ENCODE measurements at places on chromosomes 6 and 20.

- DNase-seq = no peak
Measured at GRCh38 chr6:72913797-72914196, 291.9 kb downstream of the KCNQ5 start.

- DNase-seq = no peak
Measured at GRCh38 chr6:112338166-112338709, 8.9 kb upstream of the RFPL4B start.

- peak; percentile 76 for DNase-seq
Measured at GRCh38 chr20:44018259-44018941, 103.7 kb downstream of the TOX2 start.

DNA sequence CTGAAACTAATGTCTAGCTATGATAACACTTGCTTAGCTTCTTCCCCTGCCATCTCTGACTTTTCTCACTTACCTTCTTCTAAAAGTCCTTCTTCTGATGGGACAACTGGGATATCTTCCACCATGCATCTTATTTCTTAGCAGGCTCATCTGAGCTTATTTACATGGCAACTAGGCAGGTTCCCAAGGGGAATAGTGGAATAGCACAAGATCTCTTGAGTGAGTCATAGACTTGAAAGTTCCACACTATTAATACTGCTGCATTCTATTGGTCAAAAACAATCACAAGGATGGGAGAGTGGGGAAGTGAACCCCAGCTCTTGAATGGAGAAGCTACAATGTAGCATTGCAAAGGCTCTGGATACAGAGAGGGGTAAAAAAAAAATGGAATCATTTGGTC lies 142.1 kb downstream of the HAO1 start:
- no peak for DNase-seq

DNA sequence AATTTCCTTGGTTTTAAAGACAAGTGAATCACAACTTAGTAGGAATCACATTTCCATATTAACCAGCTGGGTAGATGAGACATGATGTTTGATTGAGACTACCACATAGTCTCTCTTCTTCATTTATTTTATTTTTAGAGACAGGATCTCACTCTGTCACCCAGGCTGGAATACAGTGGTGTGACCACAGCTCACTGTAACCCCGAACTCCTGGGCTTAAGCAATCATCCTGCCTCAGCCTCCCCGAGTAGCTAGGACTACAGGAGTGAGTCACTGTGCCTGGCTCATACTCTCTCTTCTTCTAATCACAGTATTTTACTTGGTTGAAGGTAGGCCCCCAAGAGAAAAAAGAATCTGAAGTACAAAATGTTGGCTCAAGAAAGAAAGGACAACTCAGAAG lies 80.2 kb upstream of the ASF1A start:
- peak; percentile 6 for DNase-seq

GRCh38 chr6:138492871-138493270 lies 6.4 kb downstream of the NHSL1 start:
- no peak for DNase-seq

DNA sequence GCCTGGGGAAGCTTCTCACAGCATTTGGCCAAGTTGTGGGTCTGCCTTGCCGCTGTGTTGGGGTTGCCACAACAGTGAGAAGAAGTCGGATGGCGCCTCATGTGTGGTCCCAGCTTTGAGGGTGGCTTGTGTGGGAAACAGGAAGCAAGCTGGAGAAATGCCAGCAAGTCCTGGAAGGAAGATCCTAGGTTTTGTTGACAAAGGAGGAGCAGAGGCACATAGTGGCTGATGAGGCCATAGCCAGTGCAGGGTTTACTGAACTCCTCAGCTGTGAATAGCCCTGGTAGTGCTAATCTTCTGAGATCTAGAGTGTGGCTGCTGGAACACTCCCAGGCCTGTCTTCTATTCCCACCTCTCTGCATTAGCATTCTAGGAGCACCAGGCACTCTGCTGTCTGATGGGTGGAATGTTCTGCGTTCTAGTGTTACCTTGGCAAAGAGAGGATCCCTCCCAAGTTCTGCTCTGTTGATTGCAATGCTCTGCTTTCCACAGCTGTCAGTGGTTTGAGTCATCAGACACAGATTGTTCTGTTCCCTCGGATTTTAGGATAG lies 25.2 kb downstream of the SNPH start:
- no peak for DNase-seq

DNA sequence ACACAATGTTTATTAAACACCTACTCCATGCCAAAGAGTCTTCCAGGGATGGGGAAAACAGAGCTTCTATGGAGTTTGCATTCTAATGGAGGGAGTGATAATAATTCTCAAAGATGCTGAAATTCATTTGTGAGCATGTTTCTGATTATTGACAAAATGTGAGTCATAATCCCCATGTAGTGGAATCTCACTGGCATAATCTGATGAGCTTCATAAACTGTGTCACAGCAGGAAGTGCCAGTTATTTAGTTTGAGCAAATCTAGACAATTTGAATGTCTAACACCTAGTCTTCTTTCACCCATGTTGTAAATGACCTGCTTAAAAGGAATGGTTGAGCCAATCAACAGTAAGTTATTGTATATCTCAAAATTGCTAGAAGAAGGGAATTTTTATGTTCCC lies 95.1 kb downstream of the KCNQ5 start:
- DNase-seq = no peak

DNA sequence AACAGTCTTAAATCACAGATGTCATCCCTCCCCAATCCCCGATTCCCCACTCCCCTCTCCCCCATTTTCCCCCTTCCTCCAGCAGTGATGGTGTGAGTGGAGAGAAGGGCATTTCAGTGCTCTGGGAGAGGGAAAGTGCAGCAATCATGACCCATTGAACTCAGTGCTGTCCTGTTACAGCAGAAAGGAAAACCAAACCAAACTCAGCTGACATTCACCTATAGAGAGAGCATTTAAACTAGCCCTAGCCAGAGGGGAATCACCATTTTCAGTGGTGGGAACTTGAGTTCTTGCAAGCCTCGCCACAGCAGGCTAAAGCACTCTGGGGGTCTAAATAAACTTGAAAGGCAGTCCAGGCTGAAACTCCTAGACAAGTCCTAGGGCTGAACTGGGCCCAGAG lies 129.9 kb upstream of the COL21A1 start:
- DNase-seq = no peak

DNA sequence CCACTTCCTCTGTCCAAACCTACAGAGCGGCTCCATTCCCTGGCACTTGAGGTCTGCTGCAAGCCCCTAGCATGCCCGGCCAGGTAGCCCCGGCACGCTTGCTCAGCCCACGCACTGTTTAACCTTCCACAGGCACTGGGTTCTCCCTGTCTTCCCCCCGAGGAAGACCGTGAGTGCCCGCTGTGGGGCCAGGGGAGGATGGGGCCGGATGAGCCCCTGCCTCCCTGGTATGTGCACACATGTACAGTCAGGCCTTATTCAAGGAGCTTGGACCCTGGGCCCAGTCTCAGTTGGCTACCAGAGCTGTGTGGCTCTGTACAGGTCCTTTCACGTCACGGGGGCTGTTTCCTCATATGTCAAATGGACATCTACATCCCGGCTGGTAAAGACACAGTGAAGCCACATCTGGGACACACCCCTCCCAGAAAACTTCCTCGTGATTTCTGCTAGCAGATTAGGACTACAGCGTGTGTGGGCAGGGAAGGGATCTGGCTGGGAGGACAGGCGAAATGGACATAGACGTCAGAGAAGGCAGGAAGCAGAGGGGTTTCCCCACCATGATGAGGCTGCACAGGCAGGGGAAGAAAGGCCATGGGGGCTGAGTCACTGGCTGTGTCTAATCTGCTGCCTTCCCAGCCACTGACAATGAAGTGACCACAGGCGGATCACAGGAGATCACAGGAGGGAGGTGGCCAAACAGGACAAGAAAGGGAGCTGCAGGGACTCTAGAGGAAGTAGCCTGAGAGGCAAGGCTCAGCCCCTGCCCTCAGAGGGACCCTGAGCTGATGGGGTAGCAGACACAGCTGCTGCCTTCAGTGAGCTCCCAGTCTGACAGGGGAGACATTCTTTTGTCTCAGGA lies 62.9 kb downstream of the MRPL14 start:
- DNase-seq = no peak

- DNase-seq = no peak
Measured at GRCh38 chr6:15086348-15087158, 159.3 kb upstream of the JARID2 start.

- DNase-seq = no peak
Measured at GRCh38 chr6:3250231-3250675, 8.5 kb upstream of the PSMG4 start.

- no peak for DNase-seq
Measured at GRCh38 chr20:8877294-8877693, 191.6 kb upstream of the PLCB4 start.

DNA sequence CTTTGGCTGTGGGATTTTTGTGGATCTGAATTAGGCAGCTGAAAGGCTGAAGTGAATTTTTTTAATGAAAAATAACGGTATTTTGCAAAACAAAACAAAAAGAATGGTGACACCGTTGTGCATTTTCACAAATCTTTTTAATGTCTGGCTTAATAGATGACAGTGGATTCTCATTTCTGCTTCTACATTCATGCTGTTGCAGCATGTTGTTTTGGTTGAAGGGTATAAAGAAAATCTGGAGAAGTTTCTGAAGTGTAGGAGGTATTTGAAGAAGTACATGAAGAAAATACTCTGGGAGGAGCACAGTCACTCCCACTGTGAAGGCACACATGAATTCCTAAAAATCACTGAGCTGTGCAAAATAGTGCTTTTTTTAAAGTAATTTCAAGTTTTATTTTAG lies 3.1 kb upstream of the MAP3K5 start:
- DNase-seq = no peak

GRCh38 chr6:15916581-15916980 lies 212.3 kb upstream of the MYLIP start:
- DNase-seq = no peak

GRCh38 chr6:51099201-51099600 lies 280.5 kb downstream of the TFAP2B start:
- no peak for DNase-seq

GRCh38 chr6:43705996-43706395 lies 18.4 kb upstream of the MRPS18A start:
- no peak for DNase-seq

DNA sequence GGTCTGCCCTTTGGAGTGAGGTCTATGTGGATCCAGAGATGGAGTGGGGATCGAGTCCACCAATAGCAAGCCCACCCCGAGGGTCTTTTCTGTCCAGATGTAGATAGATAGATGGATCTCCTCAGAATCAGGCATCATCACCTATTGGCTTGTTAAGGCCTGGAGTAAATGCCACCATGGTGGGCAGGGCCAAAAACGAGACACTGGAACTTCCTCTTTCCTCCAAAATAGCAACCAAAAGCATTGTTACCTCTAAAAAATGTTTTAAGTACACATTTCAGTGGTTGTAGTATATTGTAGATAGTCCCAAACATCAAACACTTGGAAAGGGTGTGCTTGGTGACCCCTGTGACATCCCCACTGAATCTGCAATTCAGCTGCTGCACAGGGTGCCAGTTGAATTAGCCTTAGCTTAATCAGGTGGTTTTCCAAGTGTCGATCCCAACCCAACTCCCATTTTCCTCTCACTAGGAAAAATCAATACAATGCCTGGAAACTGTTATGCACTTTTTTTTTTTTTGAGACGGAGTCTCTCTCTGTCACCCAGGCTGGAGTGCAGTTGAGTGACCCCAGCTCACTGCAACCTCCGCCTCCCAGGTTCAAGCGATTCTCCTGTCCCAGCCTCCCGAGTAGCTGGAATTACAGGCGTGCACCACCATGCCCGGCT lies 35.0 kb upstream of the NELFCD start:
- DNase-seq = no peak

GRCh38 chr6:132937466-132937906 lies 123.1 kb downstream of the RPS12 start:
- DNase-seq = no peak

GRCh38 chr6:75618437-75618836 lies 16.8 kb downstream of the SENP6 start:
- DNase-seq = no peak

GRCh38 chr6:168050225-168050880 lies 28.7 kb downstream of the FRMD1 start:
- no peak for DNase-seq

DNA sequence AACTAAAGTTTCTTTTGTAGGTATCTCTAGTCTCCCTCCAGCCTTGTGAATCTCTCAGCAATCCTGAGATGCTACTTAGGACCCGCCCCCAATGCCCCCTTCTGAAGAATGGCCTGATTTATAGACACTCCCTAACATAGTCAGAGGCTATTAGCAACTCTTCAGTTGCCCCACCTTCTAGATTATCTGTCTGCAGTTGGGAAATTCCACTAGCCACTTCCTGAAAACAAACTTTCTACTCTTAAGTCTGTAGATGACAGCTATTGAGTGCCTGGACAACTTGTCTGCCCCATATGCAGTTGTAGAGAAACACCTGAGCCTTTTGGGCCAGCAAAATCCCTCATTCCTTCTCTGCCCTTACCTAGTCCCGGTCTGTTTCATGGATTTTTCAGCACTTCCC lies 188.2 kb upstream of the PREP start:
- no peak for DNase-seq

- DNase-seq = no peak
Measured at GRCh38 chr6:39417440-39417839, 94.9 kb upstream of the KCNK16 start.

DNA sequence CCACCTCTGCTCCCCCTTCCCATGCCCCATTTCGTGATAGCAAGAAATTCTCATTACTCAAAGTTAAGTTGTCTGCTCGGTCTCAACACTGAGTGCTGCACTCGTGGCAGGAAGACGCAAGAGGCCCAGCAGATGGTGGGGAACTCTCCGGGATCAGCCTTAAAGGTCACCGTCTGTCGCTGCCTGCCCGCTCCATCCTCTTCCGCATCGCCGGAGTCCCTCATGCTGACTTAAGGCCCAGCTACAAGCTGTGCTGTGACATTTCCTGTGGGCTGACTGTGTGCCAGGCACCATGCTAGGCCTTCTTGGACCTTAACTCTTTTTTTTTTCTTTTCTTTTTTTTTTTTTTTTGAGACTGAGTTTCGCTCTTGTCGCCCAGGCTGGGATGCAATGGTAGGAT lies 17.8 kb downstream of the GRM4 start:
- no peak for DNase-seq

GRCh38 chr6:16150098-16150497 lies 21.2 kb downstream of the MYLIP start:
- no peak for DNase-seq

DNA sequence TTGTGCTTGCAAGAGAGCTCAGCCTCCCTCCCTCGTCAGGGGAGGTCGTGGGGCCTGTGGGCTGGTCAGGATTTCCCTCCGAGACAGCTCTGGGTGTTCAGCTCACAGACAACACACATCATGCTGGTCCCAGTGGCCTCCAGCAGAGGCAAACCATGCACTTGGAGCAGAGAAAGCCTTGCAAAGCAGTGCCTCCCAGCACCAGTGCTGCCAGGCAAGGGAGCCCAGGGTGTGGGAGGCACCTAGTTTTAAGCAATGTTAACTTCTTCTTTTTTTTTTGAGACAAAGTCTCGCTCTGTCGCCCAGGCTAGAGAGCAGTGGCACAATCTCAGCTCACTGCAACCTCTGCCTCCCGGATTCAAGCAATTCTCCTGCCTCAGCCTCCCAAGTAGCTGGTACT lies 34.0 kb upstream of the INSM1 start:
- no peak for DNase-seq

DNA sequence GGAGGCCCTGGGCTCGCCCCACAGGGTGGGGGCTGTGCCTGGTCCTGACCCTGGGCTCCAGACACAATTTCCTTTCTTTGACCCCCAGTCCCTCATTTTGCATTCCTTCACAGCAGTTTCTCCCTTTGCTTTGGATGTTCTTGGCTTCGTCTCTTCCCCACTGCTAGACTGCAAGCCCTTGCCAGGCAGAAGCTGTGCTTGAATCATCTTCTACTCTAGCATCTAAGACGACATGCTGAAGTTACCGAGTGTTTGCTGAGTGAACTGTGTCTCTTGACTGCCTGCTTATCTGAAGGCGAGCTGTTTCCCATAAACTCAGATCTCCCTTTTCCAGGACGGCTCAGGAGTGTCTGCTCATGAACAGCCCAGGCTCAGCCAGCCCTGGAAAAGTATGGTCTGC lies 14.3 kb upstream of the SYNDIG1 start:
- DNase-seq = no peak
